AML-193 (cell line): ENCODE measurements at places on chromosomes 12 and 14.

- DNase-seq = no peak
Measured at GRCh38 chr14:85459361-85460000, 70.5 kb upstream of the FLRT2 start.

DNA sequence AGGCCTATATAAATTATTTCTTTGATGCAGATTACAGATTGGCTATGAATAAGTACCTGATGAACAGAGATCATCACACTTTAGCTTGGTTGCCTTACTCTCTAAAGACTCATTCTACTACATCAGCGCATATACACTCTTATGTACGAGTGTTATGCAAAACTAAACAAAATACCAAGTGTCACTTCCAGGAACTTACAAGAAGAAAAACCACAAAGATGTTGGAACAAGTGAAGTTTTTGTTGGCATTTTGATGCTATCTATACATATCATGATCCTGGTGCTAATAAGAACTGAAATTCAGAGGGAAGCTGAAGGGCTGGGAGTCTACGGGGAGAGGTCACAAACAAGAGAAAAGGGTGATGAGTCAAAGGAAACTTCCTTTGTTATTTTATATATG lies 47.9 kb upstream of the CERS5 start:
- no peak for DNase-seq

DNA sequence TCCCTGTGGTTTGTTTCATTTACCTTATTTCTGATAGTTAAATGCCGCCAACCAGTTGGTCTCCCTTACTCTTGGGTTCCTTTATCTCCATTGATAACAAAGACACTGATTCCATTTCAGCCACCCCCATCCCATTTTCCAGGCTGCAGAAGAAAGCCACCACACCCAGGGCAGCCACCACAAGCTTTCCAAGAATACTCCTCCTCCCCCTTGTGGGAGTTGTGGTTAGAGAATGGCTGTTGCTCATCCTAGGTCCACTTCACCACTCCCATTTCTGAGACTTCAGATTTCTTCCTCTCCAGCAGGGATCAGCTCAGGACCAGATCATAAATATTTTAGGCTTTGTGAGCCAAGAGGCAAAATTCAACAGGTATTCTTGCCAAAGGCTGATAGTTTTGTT lies 73.9 kb downstream of the ANO4 start:
- DNase-seq = no peak

DNA sequence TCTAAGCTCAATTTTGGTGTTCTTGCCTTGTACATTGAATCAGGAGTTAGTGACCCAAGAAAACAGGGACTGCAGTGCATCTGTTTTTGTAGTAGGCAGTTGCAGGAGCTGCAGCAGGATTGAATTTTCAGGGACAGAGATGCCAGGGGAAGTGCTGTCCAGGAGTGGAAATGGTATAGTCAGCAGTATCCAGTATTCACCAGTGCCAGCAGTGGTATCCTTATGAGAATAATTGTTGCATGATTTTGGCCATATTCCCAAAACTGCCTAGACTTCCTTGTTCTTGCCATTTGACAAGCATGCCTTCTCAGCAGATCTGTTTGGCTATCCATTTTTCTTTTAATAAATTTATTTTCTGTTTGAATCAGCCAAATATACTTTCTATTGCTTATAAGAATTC lies 18.6 kb upstream of the ABCD2 start:
- DNase-seq = no peak

DNA sequence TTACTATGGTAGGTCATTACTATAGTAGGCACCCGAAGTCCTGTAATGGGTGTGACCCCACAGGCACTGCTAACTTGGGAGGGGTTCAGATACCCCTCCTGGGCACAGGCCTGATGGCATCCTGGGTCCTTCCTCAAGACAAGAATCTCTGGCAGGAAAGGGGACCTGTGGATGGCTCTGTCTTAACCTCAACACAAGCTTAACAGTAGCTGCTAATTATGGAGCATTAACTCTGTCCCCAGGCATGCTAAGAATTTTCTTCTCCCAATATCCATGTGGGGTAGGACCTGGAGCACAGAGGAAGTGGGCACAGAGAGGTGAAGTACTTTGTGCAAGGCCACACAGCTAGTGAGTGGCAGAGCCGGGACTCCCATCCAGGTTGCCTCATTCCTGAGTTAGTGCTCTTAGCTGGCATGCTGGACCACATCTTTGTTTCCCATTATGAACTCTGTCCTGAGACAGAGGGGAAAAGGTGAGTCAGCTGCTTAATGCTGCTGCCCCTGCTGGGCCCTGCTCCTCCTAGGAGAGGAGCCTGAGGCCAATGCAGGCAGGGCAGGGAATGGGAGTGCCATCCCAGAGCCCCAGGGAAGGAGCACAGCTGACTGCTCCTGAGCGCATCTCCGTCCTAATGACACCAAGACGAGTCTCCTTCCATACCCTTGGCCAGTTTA lies 32.1 kb downstream of the GALNT16 start:
- DNase-seq = no peak

- no peak for DNase-seq
Measured at GRCh38 chr14:61746881-61747280, 15.3 kb upstream of the SNAPC1 start.

GRCh38 chr12:80193865-80194264 lies 94.5 kb downstream of the OTOGL start:
- DNase-seq = no peak

DNA sequence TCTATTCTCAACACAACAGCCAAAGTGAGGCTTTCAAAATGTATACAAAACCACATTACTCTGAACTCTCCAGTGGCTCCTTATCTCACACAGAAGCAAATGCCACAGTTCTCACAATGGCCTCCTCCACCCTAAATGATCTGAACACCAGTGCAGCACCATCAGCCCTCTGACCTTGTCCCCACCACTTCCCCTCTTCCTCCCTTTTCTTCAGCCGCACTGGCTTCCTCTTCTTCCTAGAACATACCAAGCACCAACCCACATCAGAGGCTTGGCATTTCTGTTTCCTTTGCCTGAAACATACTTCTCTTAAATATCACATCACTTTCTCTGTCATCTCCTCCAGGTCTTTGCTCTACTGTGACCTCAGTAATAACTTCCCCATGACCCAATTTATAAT lies 66.3 kb downstream of the GPR135 start:
- DNase-seq = peak; percentile 89
